WTC11 (cell line): ENCODE measurements at places on chromosomes 7 and 10.

GRCh38 chr7:20310963-20311742 is 19.5 kb upstream of the ITGB8 start:
- no peak for DNase-seq

DNA sequence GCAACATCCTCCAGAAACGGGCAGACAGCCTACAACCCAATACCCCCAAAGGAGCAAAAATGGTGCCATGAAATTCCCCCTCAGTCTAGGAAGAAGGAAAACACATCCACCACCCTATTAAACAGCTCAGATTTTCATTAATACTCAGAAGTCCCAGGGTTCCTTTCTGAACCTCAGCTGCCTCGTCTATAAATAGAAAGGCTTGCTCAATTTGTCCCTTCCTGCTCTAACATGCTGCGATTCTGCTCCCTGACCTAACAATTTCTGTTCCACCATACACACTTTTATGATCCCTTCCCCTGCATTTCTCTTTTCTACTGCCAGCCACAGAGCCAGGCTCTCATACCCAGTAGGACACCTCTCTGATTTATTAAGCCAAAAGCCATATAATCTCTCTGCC is 68.1 kb downstream of the MTERF1 start:
- DNase-seq: no peak

DNA sequence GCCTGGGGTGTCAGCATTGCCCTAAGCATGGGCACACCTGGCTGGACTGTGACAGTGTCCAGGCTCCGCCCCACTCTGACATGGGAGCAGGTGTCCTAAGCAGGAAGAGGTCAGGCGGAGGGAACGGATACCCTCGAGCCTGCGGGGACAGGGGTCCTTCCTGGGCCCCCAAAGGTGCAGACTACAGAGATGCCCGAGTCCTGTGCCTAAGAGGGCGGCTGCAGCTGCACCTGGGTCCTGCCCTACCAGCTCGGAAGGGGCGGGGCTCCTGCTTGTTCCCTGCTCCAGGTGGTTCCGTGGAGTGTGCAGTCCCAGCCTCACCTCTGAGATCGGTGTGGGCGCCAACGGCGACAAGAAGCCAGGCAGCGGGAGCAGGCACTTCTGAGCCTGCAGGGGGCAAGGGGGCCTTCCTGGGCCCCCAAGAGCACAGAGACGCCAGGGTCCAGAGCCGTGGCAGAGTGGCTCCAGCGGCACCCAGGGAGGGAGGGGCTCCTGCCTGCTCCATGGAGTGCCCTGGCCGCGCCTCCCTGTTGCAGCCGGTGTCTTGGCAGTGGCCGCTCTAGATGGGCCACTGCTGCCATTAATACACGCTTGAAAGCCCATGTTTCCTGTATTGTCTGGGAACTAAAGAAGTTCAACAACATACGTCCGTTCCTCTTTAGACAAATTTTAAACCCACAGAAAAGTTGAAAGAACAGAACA is 64.5 kb upstream of the CACNA2D1 start:
- DNase-seq: peak; percentile 56

DNA sequence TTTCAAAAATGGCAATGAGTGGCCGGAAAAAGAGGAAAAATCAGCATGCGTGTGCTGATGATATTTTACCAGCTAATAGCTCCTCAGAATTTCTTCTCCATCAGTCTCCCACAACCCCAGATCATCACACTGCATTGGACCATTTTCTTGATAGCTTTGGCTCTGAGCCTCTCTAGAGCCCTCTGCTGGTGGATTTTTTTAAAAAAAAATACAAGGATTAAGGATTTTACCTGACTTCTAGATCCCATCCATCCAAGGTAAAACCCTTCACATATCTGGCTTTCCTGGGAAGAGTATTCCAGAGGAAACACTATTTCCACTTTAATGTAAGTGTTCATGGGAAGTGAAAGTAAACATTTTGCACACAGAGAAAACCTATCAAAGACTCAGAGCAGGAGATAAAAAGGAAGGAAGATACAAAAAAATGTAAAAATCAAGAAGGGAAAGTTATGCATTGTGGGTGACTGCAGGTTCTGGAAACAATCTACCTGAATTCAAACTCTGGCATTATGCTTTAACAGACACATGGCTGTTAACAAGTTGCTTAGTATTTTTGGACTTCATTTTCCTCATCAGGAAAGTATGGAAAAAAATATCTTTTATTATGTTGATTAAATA is 380.9 kb downstream of the LRRTM3 start:
- no peak for DNase-seq

DNA sequence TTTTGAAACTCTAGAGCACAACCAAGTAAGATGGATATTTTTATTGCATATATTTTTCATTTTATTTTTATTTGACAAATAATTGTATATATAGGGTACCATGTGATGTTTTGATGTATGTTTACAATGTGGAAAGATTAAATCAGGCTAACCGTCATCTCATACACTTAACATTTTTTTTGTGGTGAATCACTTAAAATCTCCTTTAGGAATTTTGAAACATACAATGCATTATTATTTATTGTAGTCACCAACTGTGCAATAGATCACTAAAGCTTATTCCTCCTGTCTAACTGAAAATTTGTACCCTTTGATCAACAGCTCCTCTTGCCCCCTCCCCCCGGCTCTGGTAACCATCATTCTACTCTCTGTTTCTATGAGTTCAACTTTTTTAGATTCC is 77.2 kb downstream of the DNAH11 start:
- DNase-seq: no peak

DNA sequence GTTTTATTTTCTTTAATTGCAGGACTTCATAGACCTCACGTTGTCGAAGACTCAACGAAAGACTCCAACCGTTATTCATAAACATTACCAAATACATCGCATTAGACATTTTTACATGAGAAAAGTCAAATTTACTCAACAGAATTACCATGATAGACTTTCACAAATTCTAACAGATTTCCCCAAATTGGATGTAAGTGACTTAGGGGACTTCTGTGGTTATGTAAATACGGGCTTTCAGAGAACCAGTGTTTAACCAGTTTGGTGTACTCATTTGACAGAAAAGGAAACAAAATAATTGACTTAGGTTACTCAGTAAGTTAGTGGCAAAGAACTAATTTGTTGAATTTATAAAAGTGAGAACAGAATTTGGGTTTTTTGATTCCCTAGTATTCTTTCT is 4.2 kb downstream of the GTPBP4 start:
- no peak for DNase-seq

DNA sequence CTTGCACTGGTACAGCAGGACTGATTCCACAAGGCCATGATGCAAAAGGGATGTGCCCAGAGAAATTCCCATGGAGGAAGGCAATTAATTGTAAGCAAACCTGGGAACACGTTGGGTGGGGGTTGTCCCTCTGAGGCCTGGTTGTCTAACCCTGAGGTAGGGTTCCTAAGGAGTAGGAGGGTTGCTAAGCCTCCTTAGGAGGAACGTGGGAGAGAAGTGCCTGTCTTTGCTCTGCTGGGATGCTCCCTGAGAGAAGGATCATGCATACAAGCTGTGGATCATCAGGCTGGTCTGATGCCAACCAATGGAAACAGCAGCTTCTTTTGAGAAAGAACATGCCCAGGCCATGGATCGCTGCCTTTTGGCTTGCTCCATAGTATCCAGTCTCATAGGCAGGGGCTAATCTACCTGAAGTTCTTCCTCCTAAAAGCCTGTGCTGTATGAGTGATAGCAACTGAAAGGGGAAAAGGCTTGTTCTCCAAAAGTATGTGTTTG is 203.7 kb upstream of the NPVF start:
- no peak for DNase-seq

DNA sequence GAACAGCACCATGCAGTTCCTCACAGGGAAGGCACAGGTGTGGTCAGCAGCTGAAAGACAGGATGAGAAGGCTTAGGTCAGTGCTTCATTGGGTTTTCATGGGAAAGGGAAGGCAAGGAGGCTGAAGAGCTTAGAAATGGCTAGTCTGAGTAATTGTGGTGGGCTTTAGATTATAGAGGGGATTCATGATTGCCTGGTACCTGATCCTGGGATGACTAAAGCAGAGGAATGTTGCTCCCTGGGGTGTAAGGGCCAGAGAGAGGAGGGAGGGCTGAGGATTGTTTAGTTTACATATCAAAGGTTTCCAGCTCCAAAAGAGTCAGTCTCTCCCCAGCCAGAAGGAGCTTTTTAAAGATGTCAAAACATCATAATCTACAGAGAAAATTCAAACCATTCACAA is 396.3 kb upstream of the POM121L12 start:
- DNase-seq: no peak

DNA sequence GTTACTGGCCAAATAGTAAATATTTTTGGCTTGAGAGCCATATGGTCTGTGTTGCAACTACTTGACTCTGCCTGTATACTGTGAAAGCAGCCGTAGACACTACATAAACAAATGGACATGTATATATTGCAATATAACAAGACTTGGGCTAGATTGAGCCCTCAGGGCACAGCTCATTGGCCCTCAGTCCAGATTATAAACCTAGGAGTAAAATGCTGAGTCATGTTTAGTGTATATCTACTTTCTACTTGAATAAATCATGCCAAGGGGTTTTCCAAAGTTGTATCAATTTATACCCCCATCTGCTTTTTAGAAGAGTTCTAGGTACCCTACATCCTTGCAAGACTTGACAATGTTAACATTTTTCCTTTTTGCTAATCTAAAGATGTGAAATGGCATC is 27.4 kb upstream of the POU6F2 start:
- DNase-seq: no peak

DNA sequence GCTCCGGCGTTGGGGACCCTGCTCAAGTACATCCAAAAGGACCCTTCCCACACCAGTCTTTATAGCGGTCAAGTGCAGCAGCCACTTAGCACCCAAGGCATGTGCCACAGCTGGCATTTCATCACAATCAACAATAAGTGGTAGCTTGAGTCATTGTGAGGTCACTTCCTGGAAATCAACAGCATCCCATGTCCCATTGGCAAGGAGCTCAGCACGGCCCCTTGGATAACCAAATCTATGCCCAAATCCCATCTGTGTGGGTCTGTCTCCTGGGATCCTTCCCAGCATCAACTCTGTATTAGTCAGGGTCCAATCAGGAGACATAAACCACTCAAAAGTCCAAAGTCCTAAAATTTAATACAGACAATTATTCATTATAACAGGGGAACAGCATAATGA is 27.1 kb downstream of the MDH2 start:
- DNase-seq: no peak

DNA sequence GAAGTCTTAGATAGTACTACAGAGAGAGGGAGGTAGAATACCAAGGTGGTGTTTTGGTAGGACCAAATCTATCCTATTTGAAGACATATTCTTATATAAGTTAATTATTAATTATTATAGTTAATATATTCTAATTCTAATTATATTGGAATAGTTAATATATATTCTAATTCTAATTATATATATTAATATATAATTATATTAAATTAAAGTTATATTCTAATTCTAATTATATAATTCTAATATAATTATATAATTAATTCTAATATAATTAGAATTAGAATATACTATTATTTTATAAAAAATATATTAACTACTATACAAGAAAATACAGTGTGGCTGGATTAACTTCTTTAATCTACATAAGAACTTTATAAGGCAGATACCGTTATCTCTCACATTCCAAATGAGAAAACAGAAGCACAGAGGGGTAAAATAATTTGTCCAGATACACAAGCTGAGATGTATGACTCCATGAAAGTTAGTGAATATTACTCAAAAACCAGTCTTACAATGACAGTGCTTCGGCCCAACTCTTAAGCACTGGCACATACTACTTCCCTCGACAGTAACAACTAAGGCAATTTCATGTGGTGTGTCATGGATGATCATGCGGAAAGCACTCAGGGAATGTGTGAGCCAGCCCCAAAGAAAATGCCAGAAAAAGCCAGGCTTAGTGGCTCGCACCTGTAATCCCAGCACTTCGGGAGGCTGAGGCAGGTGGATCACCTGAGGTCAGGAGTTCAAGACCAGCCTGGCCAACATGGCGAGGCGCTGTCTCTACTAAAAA is 42.6 kb downstream of the TYW1B start:
- no peak for DNase-seq

DNA sequence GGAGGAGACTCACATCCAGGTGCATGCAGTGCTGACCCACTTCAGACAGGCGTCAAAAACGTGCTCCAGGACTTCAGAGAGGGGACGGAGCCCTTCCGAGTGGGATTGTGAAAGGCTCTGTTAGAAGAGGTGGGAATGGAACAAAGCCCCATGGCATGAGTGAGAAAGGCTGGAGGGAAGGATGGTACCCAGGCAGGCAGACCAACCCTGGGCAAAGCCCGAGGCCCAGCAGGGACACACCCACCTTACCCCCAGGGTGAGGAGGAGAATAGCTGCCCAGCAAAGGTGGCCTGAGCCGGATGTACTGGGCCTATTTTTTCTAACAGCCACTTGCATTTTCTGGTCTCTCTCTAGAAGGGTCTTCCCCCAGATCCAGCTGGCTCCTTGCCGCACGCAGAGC is 14.8 kb downstream of the CHAT start:
- peak; percentile 0 for DNase-seq

DNA sequence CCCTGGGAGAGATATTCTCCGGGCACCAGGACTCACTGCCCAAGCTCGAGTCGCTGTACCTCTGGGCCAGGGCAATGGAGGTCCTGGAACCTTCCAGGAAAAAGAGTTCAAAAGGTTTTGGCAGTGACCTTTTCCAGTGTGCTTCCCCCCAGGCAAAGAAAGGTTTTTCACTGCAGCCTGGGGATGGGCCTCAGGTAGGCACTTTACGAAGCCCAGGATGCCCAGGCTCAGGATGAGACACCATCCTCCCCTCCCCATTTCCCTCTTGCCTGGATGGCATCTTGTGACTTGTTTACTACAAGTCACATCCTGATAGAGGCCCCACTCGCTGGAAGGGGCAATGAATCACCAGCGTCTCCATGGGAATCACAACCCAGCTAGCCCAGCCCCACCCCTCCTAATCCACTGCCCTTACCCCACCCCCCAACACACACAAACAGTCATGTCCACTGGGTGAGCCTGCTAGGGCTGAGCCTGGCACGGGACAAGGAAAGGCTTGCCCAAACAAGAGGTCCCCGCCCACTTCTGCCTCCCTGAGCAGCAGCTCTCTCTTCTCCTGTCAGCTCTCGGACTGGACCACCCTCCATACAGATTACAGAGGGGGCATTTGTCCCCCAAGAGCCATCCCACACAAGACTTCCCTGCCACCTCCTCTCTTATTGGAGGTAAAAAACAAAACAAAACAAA is 93.8 kb upstream of the SMNDC1 start:
- DNase-seq: no peak

- DNase-seq: peak; percentile 82
These were observed 89.2 kb downstream of the DLG5 start for GRCh38 chr10:77837248-77837924.

DNA sequence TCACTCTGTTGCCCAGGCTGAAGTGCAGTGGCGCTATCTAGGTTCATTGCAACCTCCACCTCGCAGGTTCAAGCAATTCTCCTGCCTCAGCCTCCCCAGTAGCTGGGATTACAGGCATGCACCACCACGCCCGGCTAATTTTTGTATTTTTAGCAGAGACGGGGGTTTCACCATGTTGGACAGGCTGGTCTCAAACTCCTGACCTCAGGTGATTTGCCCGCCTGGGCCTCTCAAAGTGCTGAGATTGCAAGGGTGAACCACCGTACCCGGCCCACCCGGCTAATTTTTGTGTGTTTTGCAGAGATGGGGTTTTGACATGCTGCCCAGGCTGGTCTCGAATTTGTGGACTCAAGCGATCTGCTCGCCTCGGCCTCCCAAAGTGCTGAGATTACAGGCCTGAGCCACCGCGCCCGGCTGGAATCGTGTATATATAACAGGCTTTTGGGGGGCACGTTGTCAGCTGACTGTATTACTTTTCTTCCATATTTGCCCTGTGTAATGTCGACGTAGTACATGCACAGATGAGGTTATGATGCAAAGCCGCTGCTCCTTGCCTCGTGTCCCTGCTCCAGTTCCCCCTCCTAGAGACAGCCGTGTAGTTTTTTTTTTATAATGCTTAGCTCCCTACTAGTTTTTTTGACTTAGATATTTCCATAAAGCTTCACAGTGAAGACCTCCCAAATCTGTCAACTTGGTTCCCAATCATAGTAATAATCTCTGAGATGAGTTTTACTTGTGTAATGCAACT is 883 bp upstream of the TRA2A start:
- DNase-seq: peak; percentile 16
